RPMI8226 (cell line): ENCODE measurements at places on chromosomes 6 and 20.

DNA sequence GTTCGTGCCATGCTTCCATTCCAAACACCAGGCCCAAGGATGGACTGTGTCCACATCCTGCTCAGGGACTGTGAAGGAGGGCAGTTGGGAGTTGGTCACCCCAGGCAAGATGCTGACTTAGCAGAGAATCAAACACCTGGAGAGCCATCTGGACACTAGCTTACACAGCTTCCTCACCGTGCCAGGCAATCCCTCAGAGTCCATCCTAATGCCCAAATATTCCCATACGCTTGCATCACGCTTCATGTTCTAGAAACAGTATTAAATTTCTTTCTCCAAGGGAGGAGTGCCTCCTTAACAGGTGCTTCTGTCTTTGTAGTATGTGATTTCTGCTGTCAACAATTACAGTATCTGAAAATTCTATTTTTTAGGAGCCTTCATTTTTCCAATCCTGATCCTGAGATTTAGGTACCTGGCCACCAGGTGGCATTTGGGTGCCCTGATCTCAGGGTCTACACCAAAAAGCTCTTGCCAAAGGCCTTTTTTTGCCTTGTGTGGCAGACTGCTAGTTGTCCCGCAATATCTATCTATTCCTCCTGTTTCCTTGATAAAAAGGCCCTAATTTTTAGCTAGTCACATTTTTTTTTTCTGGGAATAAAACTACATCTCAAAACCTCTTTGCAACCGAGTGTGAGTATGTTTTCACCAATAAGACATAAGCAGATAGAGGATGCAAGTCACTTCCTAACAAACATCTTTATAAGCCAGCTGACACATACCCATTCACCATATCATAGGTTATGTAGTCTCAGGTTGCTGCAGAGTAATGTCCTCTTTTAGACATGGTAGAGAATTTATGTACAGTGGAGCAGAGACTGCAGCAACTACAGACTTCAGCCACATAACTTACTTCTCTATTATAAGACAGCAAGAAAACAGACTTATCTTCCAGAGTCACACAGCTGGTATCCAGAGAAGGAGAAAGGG lies 85.0 kb downstream of the PREP start:
- DNase-seq, result peak; percentile 4

DNA sequence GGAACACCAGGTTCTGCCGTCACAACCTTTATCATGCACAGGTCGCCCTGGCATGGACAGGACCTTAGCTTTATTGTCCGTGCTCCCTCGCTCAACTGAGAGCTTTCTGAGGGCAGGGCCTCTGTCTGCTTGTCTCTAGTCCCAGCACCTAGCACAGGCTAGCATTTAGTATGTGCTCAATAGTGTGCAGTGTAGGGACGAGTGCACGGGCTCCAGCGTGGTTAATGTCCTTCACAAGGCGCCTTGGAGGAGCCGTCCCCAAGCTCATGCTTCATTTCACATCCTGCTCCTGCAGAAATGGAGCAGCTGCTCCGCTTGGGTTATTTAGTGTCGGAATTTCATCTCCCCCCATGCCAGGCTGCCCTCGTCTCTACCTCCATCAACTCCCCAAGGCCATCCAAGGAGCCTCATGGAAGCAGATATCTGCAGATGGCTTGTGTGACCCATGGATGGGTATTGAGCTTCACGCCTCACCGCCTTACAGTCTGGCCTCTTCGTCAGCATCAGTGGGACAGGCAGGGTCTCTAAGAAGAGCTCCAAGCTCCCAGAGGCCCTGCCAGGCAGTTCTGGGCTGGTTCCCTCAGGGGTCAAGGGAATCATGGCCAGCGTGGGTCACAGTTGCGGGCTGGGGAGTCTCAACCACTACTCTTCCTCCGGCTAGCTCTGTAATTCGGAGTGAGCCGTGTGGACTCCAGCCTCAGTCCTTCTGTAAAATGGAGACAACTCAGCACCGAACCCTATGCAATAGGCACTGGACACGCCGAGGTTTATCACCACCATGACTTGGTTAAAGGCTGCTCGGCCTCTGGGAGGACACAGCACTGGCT lies 60.8 kb upstream of the APCDD1L start:
- DNase-seq, result no peak

DNA sequence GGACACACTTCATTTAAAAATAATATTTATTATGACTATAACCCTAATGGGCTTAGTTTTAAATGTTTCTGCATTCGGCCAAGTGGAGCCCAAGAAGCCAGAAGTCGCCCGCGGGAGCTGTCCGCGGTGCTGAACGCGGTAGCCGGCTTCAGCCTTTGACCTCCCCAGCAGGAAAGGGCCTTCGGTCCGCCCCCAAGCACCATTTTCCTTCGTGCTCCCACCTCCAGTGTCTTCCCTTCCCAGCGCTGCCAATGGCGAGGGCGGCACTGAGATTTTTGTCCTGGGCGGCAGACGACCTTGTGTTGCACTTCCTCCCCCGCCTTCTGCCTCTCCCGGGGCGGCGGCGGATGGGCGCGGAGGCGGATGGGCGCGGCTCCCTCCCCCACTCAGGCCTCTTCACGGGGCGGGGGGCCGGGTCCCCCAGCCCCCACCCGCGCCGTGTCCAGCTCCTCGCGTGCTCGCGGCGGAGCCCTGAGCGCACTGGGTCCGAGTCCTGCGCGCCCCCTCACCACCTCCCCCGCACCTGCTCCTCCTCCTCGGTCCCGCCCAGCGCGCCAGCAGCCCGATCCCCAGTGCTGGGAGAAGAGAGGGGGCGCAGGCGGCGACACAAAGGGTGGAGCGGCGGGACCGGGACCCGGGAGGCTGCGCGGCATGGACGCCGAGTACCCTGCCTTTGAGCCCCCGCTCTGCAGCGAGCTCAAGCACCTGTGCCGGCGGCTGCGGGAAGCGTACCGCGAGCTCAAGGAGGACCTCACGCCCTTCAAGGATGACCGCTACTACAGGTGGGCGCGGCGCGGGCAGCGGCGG lies 23.6 kb upstream of the TMEM181 start:
- DNase-seq, result peak; percentile 76

- DNase-seq, result peak; percentile 31
Measured at GRCh38 chr6:169044381-169045230, 209.0 kb downstream of the THBS2 start.

DNA sequence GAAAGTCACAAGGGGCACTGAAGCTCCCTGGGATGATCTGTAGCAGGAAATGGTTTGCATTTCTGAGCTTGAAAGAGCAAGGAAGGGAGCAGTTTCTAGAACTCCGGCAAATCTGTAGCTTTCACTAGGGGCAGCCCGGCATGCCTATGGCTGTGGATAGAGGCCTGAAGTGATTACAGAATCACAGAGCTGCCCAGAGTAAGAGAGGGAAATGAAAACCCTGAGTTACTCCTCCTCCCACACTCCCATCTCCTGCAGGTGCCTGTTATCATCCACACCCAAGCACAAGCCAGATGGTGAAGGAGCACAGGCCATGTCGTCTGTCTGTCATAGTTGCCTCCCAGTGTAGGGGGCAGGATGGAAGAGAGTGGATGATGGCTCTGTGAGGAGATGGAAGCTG lies 37.1 kb downstream of the HLA-F start:
- DNase-seq, result peak; percentile 19

DNA sequence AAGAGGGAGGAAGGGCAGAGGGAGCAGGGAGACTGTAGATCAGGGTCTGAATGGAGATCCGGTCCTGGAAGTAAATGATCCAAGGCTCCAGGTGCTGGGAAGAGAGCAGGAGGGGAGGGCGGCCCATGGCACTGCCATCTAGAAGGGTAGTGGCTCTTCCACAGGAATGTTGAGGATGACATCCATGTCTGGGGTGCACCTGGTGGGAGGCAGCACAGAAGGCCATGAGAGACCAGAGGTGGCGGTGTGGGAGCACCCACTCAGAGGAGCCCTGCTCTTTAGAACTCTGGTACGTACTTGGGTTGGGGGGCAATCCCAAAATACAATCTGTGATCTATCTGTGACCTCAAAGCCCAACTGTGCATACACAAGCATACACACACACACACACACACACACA lies 13.5 kb downstream of the DEFB132 start:
- DNase-seq, result no peak

- no peak for DNase-seq
Measured at GRCh38 chr6:34341481-34341971, 50.9 kb downstream of the NUDT3 start.

DNA sequence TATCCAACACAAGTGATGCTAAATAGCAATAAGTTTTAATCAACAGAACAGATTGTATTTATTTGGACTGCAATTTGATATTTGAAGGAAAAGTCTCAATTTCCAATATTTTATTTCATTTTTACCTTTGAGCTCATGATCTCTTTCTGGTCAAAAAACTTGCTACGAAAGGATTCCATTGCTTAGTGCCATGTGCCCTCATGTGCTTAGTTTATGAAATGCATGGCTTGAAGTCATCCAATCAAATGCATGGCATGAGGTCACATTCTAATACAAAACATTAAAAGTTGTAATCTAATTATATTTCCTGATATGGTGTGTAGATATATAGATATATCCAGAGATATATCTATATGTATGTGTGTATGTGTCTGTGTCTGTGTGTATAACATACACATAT lies 321.2 kb upstream of the ADGRB3 start:
- DNase-seq, result no peak

DNA sequence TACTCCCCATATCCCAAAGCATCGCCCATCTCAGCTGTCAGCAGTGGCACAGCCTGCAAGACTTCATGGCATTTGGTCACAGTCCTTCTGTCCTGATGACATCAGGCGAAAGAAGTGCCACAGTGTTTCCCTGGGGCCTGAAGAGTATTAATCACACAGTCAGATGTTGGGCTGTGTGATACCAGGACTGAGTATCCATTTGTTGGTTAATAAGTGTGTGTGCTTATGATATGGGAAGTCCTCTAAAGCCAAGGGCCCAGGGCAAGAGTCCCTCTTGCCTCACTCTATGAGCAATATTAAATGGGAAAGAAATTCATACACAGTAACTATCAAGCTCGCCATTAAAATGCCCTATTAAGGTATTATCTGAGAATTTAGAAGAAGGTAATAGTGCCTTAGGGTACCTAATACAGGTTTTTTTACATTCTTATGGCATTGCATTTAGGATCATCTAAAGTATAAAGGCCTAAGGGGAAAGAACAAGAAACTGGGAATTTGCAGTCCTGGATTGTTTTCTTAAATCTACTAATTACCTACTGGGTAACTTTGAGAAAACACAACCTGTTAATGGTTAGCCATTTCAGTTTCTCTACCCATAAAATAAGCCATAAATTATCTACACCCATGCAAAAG lies 204.1 kb upstream of the PREP start:
- DNase-seq, result no peak

GRCh38 chr6:55536391-55536956 lies 42.5 kb downstream of the HMGCLL1 start:
- no peak for DNase-seq

- DNase-seq, result no peak
Measured at GRCh38 chr20:37562695-37563480, 35.2 kb upstream of the BLCAP start.

- DNase-seq, result no peak
Measured at GRCh38 chr20:35431621-35432429, 6.2 kb downstream of the GDF5 start.

- DNase-seq, result no peak
Measured at GRCh38 chr6:18425218-18425617, 38.1 kb downstream of the RNF144B start.

- DNase-seq, result no peak
Measured at GRCh38 chr6:8113131-8113654, 10.8 kb upstream of the EEF1E1 start.

DNA sequence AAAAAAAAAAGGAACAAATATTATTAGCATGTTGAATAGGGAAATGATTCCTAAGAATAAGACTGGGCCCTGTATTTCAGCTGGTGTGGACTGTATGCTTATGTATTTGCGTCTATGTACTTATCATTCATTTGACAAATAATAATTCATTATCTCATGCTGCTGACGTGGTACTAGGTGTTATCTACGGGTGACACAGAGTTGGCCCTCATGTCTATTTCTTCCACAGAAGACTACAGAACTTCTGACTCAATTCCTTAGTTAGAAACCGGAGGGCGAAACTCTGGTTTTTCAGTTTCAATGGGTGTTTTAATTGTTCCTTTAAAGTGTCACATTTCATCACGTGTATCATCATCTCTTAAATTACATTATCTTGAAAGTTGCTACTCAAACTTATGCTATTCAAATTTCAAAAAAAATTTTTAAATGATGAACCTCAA lies 305.9 kb downstream of the CLIC5 start:
- peak; percentile 17 for DNase-seq

GRCh38 chr6:520820-521219 lies 129.3 kb downstream of the IRF4 start:
- no peak for DNase-seq

DNA sequence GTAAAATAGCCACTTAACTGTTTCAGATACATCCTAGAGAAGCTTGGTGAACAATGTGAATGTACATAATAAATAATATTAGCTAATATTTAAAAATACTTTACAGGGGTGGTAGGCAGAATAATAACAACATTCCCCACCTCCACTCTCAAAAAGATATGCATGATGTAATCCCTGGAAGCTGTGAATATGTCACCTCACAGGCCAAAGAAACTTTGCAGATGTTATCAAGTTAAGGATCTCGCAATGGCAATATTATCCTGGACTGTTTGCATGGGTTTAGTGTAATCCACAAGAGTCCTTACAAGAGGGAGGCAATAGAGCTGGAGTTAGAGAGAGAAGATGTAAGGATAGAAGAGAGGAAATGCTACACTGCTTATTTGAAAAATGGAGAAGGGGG lies 7.0 kb upstream of the PTPRK start:
- no peak for DNase-seq

- DNase-seq, result no peak
Measured at GRCh38 chr6:69096681-69097080, 461.6 kb downstream of the ADGRB3 start.

DNA sequence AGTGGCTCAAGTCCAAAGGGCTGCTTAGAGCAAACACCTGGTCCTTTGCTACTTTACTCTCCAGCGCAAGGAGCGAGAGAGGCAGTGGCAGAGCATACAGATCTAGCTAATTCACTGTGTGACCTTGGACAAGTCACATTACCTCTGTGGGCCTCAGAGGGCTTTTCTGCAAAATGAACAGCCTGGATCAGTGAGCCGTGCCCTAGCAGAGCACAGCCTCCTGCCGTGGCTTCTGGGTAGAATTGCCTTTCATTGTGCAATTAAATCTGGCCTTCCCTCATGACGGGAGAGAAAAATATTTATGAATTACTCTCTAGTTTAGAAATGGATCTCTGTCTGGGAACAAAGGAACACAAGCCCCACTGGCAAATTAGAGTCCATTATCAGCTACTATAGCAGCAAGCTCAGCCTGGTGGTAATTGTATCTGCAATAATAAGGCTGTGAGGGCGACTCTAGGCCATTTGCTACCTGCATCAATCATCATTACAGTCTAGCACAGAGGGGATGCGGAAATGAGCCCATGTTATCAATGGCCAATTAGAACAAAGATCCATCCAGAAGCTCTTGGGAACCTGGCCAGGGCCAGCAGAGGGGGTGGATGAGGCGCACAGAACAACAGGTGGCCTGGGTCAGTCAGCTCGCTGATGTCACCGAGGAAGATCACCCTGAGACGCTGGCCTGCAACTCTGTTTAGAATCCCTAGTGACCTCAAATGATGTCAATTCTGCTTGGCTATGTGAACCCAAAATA lies 114.2 kb upstream of the LY86 start:
- no peak for DNase-seq

GRCh38 chr6:42162384-42162783 lies 10.8 kb upstream of the GUCA1A start:
- DNase-seq, result no peak
